ENCODE measurements at places on chromosomes 1 and 21.

- peak; percentile 93 for DNase-seq
Measured at GRCh38 chr1:43199093-43199726, 27.1 kb downstream of the CFAP57 start.

GRCh38 chr1:8883491-8883890 lies 5.0 kb upstream of the ENO1 start:
- DNase-seq, result no peak

- no peak for DNase-seq
Measured at GRCh38 chr21:33302796-33303195, 22.0 kb upstream of the IFNAR1 start.

DNA sequence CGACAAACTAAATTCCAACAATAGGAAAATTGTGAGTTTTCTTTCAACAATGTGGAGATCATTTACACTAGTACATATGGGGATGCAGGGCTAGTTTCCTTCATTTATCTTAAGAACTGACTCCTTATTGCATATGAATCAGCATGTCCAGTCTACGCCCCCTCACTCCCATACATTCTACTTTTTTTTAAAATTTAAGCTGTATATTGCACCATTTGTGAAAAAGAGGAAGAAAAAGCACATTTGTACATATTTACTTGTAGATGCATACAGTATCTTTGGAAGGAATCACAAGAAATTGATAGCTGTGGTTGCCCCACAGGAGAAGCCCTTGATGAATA lies 15.9 kb downstream of the VPS26C start:
- no peak for DNase-seq

- no peak for DNase-seq
Measured at GRCh38 chr1:33634806-33635205, 162.4 kb downstream of the ZSCAN20 start.

GRCh38 chr1:186218654-186219352 lies 156.2 kb downstream of the TPR start:
- no peak for DNase-seq

- DNase-seq, result no peak
Measured at GRCh38 chr1:14168326-14169063, 430.0 kb upstream of the KAZN start.

DNA sequence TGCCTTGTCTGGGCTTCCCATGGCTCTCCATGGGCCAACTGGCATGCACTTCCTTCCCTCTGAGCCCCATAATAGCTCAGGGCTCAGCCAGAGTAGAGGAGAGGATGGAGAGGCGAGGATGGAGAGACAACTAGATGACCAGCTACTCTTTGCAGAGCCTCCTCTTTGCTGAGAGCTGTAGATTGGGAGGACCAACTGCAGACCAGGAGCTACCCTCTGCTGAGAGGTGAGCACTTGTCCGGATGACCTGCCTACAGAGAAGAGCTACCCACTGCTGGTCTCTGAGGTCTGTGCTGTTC lies 58.0 kb upstream of the ETV3 start:
- no peak for DNase-seq

DNA sequence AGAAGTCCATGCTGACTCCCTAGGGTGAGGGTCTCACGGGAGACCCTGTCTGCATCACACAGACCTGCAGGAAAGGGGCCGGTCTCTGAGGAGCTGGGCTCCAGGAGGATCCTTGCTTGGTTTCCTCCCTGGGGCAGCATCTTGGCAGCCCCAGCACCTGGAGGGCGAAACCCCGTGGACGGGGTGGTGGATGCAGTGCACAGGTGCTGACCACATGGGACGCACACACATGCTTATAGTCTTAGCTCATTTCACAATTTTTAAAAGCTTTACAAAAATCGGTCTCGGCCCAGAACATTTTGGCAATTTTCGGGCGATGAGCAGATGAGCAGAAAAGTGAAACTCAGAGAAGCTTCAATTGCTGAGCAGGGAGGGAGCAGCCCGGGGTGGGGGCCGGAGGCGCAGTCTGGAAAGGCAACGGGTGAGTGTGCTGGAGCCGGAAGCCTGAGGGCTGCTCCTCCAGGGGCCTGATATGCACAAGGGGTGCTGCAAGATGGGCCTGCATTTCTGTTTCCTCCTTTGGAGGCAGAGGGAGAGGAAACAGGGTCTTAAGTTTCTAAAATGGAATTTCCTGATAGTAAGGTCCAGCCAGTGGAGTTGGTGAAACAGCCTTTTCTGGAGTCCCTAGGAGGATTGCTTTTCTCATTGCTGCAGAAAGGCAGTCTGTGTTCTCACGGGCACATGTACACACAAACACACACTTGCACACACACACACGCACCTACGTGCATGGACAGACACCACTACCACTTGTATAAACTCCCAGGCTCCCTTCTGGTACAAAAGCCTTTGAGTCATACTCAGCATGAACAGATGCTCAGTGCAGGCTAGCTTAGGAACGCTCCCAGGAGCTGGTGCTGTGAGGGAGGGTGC lies 60.6 kb downstream of the SCCPDH start:
- no peak for DNase-seq

GRCh38 chr1:248884632-248885295 lies 21.3 kb upstream of the PGBD2 start:
- no peak for DNase-seq

GRCh38 chr1:148435406-148435805 lies 47.7 kb downstream of the PPIAL4G start:
- DNase-seq, result no peak

- no peak for DNase-seq
Measured at GRCh38 chr1:78322928-78323680, 167.7 kb upstream of the PTGFR start.

DNA sequence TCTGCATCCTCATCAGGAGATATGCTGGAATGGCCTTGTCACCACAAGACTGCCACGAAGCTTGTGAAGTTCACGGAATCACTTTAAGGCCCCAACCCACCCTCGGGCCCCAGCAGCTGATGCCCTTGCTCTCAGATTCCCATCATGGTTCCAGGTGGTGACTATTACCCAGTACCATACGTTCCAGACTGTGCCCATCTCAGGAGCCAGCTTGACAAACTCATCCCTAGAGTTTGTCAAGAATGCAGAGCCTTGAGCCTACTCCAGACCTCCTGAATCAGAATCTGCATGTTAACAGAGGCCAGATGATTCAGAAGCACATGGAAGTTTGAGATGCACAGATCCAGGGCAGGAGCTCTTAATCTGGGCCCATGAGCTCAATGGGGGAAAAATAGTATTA lies 53.9 kb upstream of the RBM15 start:
- no peak for DNase-seq

- peak; percentile 8 for DNase-seq
Measured at GRCh38 chr1:89064632-89065031, 376 bp downstream of the GBP1 start.

DNA sequence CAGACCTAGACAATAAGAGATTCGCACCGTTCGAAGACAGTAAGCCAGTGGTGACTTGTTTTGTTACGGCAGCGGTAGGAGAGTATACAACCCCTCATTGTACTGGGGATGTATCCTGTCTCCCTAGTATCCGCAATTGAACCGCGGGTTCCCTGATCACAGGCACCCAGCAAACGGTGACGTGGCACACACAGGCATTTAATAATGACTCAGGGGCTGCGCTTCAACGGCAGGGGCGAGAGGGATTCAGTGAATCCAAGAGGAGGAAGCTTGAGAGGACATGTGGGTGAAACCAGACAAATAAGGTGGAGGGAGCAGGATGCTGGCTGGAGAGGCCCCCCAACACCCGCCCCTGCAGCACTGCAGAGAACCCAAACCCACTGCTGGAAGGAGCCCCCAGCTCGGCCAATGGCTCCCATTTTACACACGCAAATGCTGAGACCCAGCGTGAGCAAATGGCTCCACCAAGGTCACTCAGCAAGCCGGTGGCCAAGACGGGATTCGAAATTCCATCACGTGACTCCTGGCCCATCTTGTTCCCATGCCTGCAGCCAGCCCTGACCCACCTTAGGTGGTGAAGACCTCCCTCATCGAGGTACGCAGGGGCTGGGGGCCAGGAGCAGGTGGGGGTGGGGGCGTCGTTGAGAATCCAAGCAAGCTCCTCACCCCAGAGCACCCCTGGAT lies 149.9 kb downstream of the SYF2 start:
- no peak for DNase-seq

DNA sequence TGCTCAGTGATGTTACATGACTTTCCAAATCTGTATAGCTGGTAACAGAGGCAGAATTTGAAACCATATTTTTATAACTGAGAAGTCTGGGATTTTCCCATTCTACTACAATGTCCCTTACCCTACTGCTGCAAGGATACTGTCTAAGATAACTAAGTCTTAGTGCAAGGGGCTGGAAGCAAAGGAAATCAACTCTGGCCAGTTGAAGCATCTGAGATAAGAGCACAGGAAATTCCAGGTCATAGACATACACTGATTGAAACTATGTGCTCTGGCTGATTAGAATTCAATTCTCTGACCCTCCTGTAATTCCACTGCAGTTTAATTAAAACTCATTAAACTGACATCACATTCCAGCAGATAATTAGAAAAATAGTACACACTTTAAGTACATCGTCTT lies 267.7 kb upstream of the C1orf87 start:
- DNase-seq, result no peak

DNA sequence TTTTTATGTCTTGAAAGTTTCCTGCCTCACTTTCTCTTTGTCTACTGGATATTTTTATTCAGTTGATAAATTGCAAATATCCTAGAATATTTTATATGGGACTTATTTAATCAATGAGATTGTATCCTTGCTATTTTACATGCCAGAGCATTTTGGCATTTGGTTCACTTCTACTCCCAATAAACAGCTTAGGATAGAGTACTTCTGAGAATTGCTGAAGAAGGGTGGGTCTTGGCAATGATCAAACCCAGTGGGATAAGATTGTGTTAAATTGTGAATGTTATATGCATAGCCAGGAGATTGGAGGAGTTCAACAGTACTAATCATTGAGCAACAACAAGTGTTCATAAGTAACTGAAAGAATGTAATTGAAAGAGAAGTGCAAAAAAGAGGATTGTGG lies 60.1 kb downstream of the SDCCAG8 start:
- no peak for DNase-seq

DNA sequence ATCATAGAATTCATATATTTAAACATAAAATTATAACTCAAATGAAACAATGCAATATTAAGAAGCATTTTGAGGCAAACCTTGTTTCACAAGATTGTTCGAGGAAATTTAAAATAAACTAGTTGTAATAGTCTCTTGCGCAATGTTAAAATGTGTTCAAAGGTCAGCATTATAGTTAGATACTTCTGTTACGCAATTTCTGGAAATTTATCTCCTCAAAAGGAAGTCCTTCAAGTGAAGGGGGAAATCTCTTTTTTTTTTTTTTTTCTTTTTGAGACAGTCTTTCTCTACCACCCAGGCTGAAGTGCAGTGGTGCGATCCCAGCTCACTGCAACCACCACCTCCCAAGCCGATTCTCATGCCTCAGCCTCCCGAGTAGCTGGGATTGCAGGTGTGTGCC lies 52.1 kb downstream of the FMO4 start:
- no peak for DNase-seq

- peak; percentile 39 for DNase-seq
Measured at GRCh38 chr1:230103306-230104173, 36.5 kb downstream of the GALNT2 start.

- DNase-seq, result no peak
Measured at GRCh38 chr21:27787046-27787445, 820.2 kb upstream of the ADAMTS5 start.

GRCh38 chr1:3550511-3551289 lies 60.6 kb downstream of the MEGF6 start:
- peak; percentile 56 for DNase-seq

GRCh38 chr1:244980605-244981004 lies 116.3 kb upstream of the HNRNPU start:
- no peak for DNase-seq

DNA sequence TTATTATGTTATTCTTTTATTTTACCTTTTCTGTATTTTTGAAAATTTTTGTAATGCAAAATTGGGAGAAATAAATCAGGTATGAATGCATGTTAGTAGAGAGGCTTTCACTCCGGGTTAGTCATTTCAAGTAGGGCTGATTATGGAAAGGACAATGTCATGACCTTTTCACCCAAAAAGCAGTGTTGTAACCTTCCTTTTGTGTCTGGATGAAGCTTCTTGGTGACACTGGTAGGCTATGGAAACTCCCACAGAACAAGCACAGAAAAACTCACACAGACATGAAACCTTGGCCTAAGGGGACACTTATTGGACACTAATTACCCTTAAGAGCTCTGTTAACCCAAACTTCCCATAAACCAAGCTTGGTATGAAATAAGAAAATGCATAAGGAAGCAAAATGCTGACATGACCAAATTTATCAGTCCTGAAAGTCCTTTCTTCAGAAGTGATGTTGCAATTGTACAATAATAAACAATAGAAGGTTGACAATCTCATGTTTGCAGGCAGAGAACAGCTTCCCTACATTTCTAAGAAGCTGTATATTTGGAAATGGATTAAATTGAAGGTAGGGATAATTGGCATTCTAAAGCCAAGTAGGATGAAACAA lies 70.0 kb upstream of the KCNJ15 start:
- DNase-seq, result no peak

DNA sequence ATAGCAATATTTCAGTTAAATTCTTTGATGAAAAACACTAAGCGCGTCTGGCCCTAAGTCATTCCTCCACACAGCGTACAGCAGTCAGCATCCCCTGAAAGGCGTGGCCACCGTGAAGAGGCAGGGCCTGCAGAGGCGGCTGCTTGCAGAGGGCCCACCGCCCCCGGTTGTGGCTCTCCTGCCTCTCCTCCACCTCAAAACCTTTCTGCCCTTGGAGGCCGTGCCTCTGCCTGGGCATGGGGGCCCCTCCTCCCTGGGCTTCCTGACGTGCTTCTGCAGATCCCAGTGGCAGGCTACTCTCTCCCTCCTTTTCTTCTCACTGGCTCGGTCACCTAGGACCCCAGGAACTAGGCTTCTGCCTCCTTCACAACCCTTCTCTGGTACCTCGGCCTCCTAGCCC lies 16.2 kb downstream of the CLSTN1 start:
- DNase-seq, result no peak

DNA sequence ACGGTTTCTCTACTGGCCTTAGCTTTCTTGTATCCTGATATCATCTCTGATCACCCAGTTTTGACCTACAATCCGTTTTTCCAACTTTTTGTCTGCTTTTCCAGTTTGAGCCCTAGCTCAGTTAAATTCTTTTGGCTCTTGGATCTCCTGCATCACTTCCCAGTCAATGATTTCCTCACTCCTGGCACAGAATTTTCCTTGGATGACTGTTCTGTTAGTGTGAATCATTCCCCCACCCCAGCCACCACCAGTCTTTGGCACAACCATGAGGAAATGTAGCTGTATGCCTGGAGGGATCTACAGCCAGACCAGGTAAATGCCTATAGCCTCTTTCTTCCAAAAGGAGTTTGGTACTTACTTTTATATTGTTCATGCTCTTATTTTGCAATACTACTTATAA lies 187.2 kb upstream of the PTGFR start:
- DNase-seq, result no peak

DNA sequence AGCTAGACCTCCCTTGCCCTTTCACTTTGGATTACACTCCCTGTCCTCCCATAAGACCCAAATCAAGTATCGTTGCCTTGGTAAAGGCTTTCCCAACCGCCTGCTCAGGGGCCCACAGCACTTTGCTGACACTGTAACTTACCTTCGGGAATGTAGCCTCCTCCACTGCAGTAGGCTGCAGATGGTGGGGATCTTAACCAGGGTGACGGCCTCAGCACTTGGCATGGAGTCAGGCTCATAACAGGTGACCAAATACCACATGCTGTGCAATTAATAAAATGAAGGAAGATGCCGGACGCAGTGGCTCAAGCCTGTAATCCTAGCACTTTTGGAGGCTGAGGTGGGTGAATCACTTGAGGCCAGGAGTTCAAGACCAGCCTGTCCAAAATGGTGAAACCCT lies 88.7 kb upstream of the IRF2BP2 start:
- peak; percentile 14 for DNase-seq

- no peak for DNase-seq
Measured at GRCh38 chr1:197807739-197808453, 32.6 kb upstream of the DENND1B start.
